Esophagus squamous epithelium (tissue), 5 donors: ENCODE measurements at places on chromosomes 2 and 18.

DNA sequence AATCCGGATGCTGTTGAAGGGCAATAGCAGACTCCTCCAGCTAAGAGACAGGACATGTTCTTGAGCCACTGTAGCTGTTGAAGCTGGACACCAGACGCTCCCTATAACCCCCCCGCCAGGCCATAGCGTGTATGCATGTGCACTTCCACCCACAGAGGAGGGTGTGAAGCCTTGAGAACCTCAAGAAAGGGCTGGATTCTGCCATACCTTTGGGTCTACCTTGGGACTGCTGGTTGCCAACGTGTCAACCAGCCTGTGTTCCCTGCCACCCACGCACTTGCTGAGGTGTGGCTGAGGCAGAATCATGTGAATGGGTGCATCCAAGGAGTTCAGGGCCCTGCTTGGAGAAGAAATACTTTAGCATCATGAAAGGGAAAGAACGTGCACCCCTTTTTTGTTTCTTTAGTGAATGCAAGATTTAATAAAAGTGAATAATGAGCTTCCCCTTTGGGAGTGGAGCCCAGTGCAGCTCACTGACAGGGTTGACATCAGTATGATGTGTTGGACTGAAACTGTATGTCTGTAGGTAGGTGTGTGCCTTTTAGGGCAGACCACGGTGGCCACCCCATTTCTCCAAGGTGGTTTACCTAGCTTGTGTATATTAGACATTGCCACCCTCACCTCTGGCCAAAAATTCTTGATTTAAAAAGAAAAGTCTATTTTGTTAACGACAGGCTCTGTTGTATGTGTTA, 198.3 kb downstream of the MGAT5 start:
- DNase-seq, result no peak

DNA sequence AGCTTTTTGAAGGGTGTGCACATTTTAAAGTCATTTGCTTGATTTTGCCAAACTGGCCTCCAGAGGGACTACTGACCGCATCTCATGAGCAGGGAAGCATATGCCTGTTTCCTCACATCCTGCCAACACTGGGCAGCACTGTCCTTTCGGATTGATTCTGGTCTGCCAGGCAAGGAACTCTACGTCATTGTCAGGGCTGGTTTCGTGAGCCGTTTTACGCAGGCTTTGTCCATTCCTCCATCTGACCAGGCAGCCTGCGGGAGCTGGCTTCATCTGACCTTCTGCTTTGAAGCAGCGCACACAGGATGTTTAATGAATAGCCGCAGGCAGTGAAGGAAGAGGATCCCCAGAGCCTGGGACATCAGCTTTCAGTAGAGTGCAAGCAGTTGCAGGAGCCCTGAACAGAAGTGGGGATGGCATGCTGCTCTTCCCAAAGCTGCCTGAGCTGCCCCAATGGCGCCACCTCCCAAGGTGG, 46.3 kb upstream of the SEMA4C start:
- no peak for DNase-seq

GRCh38 chr18:27461957-27462356, 276.8 kb upstream of the CHST9 start:
- DNase-seq, result no peak

GRCh38 chr2:68118816-68119215, 38.9 kb upstream of the PNO1 start:
- DNase-seq, result no peak

DNA sequence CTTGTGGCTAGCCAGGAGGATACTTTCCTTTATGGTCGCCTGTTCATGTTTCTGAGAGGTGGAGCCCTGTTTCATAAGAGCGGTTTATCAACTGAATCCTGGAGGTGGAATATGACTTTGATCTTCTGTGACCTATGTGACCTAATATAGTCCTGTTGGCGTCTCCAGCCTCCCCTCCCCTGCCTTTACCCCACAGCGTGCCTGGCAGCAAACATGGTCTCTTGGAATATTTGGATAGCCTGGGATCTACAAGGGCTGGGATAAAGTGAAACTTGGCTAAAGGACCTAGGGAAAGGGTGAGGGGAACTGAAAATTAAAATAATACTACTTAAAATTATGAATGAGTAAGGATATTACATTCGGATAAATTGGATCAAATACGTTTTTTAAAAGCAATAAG, 246.0 kb downstream of the BABAM2 start:
- no peak for DNase-seq

DNA sequence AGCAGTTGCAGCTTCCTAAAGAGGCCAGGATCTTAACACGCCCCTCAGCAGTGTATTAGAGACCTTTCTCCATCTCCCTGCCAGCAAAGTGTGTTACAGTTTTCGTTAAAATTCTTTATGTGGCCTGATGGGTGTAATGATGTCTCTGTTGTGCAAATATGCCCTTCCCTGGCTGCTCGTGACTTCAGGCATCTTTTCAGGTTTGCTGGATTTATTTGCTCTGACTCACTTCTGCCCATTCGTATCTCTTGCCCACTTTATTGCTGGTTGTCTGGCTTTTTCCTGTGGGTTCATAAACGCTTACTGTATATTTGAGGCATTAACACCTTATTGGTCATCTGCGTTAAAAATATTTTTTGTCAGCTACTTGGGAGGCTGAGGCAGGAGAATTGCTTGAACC, 134.5 kb downstream of the ASB1 start:
- DNase-seq, result no peak

DNA sequence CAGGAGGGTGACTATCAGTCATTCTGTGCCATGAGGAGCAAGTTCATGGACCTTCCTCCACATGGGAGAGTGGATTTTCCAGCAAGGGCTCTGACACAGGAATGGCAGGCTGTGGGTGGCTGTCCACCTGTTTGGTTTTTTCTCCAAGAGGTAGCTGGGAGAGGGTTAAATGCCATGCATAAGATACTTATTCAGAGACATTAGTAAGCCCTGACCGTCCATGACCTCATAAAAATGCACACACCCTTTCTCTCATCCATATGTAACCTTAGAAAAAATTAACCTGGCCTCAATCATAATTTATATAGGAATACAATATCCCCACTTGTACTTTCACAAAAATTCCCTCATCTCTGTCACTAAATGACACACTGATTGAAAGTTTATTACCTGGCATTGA, 51.3 kb downstream of the NPPC start:
- no peak for DNase-seq

GRCh38 chr2:69216535-69217332, 170.3 kb downstream of the GFPT1 start:
- no peak for DNase-seq

DNA sequence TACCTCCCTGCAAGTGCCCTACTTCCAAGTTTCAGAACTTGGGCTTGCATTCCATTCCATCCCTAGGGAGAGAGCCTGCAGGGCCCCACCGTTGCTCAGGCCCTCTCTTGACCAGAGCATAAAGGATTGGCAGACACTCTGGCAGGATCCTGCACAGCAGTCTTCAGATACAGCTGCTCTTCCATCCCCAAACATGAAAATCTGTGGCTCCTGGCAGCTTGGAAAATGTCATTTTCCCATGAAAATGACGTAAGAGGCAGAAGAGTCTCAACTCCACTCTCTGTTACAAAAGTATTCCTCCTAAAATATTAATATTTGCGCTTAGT, 162.6 kb downstream of the GFPT1 start:
- no peak for DNase-seq

GRCh38 chr2:32506446-32506845, 121.4 kb upstream of the TTC27 start:
- DNase-seq, result no peak

GRCh38 chr2:6999211-6999877, 82.1 kb downstream of the RNF144A start:
- DNase-seq, result no peak

- no peak for DNase-seq
Measured at GRCh38 chr18:6498289-6498856, 83.7 kb upstream of the L3MBTL4 start.

GRCh38 chr18:62713651-62714247, 1.6 kb upstream of the PHLPP1 start:
- DNase-seq, result no peak

DNA sequence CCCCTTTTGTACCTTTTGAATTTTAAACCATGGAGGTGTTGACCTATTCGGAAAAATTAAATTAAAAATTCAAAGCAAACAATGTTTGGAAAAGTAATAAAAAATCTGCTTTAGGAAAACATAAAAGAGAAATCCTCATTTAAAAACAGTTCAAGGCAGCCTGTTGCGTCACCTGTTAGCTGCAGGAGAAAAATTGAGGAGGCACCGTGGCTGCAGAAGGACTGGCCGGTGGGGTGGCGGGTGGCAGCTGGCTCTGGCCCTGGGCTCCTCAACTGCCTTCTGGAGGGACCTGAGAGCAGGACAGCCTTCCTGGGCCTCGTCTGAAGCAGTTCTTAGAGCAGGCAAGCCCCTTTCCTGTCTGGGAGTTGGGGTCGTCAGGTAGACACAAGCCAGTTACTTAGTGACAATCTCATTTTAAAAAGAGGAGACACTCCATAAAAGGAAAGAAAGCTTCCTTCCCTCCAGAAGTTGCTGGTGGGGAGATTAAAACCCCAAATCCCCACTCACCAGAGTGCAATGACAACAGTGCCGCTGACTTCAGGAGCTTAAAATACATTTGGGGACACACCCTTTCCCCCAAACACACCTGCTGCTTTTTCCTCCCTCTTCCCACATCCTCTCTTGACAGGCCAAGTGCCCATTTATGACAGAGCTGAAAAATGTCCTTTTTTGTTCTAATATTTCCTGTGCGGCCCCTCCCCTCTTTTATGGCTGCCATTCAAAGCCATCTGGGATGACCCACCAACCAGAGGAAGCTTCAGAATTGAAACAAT, 9.7 kb downstream of the ZBTB7C start:
- no peak for DNase-seq

- no peak for DNase-seq
Measured at GRCh38 chr2:58826795-58827194, 585.7 kb upstream of the FANCL start.

DNA sequence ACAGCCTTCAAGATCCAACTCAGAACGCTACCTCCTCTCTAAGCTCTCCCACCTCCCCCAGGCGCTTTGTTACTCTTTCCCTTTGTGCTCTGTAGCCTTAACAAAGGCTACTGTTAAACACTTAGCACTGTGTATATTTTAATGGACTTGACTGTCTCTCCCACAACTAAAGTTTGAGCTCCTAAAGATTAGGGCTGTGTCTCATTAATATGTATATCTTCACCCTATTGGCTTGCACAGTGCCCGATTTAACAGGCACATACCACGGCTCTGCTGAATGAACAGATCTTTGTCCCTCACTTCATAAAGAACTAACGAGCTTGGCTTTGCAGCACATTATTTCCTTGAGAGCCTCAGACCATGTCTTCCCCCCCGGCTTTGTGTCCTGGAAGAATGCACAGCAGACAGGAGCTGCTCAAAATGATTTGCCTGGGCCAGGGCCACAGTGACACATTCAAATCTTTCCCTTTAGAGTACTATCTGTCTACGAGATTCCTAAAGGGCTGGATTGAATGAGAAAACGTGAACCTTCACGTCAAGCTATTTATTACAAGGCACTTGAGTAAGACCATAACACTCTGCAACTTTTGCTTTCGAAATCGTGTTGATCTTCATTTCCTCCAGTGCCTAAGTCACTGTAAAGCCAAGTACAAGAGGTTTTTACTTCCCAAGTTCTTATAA, 22.1 kb downstream of the ABHD3 start:
- no peak for DNase-seq

DNA sequence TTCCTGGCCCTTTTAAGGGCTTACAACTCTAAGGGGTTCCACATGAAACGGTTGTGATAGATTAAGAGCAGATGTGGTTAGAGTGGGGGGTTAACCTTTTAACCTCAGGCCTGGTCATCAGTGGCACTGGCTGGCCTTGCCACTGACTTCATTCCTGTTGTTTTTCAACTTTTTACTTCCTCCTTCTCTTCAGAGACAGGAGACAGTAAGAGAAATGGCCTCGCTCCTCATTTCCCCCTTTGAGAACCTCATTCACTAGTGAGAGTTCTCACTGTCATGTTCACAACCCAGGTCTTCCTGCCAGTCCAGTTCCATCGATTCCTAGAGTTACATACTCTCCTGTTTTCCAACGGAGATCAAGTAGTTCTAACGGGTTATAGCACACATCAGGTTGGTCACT, 101.6 kb upstream of the SLC1A4 start:
- DNase-seq, result no peak

GRCh38 chr2:50958504-50958903, 73.4 kb downstream of the NRXN1 start:
- DNase-seq, result no peak

DNA sequence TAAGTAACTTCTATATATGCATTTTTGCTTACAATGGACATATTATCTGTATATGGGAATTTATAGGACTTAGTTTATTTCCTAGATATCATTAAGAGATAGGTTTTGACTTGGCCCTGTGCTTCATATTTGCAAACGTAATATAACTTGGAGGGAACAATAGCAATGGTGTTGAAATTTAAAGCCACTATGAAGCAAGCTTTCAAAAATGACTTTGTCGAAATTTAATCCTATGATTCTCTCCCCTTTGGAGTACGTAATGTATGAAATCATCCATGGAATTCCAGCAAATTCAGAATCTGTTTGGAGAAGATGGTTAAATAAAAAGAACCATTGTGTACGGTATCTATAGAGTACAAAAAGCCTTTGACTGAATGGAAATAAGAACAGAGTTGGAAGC, 486.3 kb downstream of the ARHGAP15 start:
- no peak for DNase-seq
